Activated naive CD8-positive, alpha-beta T cell treated with anti-CD3 and anti-CD28 coated beads for 36 hours (primary cell): ENCODE measurements at places on chromosomes 11 and 22.
A peak's percentile ranks its signal among the peaks of the same experiment; 100 is the strongest.

DNA sequence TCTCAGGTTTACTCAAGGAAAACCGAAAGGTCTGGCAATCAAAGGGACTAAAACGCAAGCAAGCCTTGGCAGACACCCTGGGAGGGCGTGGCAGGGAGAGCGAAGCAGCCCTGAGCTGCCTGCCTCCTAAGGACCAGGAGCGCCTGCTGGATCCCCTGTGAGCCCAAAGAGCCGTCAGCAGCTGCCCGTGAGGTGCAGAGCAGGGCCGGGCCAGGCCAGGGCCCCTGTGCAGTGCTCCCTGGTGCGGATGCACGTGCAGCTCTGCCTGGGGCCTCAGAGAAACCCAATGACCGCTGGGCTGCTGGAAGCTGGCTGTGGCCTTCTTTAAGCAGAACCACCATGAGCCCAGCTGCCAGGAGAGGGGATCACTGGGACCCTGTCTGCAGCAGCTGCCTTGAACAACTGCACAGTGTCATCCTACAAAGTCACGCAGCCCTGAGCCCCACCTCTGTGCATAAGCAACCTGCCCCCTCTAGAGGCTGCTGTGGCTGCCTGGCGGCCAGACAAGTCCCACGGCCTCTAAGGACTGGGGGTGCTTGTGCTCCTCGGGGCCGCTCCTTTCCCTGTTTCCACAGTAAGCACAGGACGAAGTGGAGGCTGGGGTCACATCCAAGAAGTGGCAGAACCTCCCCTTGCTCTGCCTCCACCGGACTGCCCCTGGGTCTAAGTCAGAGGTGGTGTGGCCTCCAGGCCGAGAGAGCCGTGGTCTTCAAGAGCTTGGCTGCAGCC is 29.1 kb upstream of the COMT start:
- H3K27me3 ChIP-seq, result no peaks in the 10 kb centered on the region
- peaks cover 26% of the 10 kb centered on the region for H3K36me3 ChIP-seq
- no peak for DNase-seq
- no peak overlapping the region for H3K27ac ChIP-seq
- H3K4me3 ChIP-seq, result no peak overlapping the region
- peaks cover 2% of the 10 kb centered on the region for H3K4me1 ChIP-seq

DNA sequence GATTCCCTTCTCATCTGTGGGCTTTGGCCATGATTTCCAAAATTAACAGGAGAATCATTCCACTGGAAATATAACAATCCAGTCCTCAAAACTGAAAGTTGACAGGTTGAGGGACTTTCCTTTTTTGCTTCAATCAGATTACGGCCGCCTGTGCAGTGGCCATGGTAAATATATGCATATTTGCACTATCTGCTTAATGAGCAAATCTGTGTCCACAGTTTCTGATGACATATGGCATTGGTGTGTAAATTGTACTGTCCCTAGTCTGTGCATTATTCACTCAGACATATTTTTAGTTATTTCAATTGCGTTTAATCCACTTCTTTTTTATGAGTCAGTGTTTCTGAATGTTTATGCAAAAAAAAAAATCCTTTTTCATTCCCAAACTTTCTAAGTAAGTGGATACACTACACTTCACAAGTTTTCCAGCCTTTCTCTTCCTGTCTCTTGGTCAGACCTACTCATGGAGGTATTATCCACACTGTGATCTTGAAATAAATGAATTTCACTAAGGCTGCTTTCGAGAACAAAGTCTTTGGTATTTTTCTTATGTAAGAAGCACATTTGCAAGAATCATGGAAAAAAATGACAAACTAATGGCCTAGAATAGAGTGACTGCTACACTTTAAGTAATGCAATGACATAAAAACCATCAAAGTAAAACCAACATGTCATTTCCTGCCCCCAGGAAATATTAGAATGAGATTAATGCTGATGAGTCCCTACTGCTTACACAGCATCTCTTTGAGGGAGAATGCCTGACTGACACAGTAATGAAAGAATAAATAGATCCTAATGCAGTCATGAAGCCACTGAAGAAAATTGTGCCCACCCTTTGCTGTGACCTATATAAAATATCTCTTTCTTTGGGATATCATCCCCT is 76.4 kb upstream of the MTNR1B start:
- H3K4me3 ChIP-seq, result no peak overlapping the region
- no peaks in the 10 kb centered on the region for H3K36me3 ChIP-seq
- H3K27ac ChIP-seq, result no peak overlapping the region
- peaks cover 5% of the 10 kb centered on the region for H3K27me3 ChIP-seq
- no peak for DNase-seq
- no peaks in the 10 kb centered on the region for H3K4me1 ChIP-seq

GRCh38 chr22:28669387-28669786 is 10.3 kb downstream of the TTC28 start:
- H3K4me3 ChIP-seq, result no peak overlapping the region
- H3K27ac ChIP-seq, result no peak overlapping the region
- H3K4me1 ChIP-seq, result peaks cover 16% of the 10 kb centered on the region
- no peak for DNase-seq

DNA sequence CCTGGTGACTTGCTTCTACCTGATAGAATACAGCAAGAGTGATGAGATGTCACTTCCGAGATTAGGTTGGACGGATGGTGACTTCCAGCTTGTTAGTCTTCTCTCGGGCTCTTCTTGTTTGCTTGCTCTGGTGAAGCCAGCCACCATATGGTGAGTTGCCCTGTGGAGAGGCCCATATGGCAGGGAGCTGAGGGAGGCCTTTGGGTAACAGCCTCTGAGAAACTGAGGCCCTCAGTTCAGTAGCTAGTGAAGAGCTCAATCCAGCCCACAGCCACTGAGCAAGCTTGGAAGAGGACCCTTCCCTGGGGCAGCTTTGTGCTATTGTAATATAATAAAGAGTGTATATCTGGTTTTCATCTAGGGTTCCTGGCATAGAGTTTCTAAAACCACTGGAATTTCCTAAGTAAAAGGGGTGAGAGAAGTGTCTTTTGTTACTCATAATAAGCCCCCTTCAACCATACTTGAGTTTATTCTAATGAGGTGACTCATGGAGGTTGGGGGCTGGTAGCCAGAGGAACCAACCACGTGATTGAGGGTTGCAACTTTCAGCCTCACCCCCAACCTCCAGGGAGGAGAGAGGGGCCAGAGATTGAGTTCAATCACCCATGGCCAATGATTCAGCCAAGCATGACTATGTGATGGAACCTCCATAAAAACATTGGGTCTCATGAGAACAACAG is 8.0 kb upstream of the TPCN2 start:
- H3K27ac ChIP-seq, result peak overlapping the region; percentile 67
- no peaks in the 10 kb centered on the region for H3K36me3 ChIP-seq
- no peak overlapping the region for H3K4me3 ChIP-seq
- H3K4me1 ChIP-seq, result peaks cover 11% of the 10 kb centered on the region

- no peaks in the 10 kb centered on the region for H3K36me3 ChIP-seq
- H3K4me3 ChIP-seq, result no peak overlapping the region
- H3K27me3 ChIP-seq, result peaks cover 13% of the 10 kb centered on the region
- no peak for DNase-seq
- H3K4me1 ChIP-seq, result no peaks in the 10 kb centered on the region
Observed at GRCh38 chr11:112697391-112698178, 263.6 kb upstream of the NCAM1 start.

DNA sequence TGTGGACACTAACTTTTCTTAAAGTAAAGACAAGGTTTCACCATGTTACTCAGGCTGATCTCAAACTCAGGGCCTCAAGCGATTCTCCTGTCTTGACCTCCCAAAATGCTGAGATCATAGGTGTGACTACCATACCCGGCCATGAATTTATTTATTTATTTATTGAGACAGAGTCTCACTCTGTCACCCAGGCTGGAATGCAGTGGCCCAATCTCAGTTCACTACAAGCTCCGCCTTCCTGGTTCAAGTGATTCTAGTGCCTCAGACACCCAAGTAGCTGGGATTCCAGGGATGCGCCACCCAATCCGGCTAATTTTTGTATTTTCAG is 29.7 kb upstream of the PCF11 start:
- no peaks in the 10 kb centered on the region for H3K27me3 ChIP-seq
- H3K27ac ChIP-seq, result no peak overlapping the region
- no peak for DNase-seq
- no peaks in the 10 kb centered on the region for H3K36me3 ChIP-seq

DNA sequence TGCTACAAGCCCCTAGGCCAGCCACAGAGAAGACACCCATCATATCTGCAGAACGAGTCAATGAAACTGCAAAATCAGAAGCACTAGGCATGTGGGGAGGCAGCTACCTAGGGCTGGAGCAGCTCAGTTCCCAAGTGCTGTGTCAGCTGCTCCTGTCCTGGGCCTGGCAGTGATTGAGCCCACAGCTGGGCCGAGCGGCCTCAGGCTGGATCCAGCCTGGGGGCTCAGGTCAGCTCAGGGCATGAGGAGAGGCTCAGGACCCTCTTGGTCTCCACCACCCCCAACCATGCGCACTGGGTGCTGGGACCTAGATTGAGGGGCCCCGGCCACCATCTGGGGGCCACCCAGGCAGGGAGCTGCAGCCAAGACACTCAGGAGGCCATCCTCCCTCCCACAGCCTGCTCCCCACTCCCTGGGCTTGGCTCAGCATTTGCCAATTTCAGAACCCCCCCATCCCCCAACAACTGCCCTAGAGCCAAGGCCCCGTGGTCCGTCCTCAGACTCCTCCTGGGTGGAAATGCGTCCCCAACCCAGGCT is 2.4 kb upstream of the TNNT3 start:
- no peak overlapping the region for H3K4me3 ChIP-seq
- H3K27ac ChIP-seq, result no peak overlapping the region
- DNase-seq, result no peak
- H3K27me3 ChIP-seq, result no peaks in the 10 kb centered on the region
- peaks cover 2% of the 10 kb centered on the region for H3K36me3 ChIP-seq
- peaks cover 7% of the 10 kb centered on the region for H3K4me1 ChIP-seq

GRCh38 chr11:47451436-47451835 is 2.5 kb upstream of the RAPSN start:
- no peaks in the 10 kb centered on the region for H3K36me3 ChIP-seq
- no peaks in the 10 kb centered on the region for H3K27me3 ChIP-seq
- DNase-seq, result no peak
- no peak overlapping the region for H3K4me3 ChIP-seq
- peaks cover 4% of the 10 kb centered on the region for H3K4me1 ChIP-seq
- no peak overlapping the region for H3K27ac ChIP-seq

- H3K27me3 ChIP-seq, result no peaks in the 10 kb centered on the region
- no peak overlapping the region for H3K4me3 ChIP-seq
- peaks cover 39% of the 10 kb centered on the region for H3K36me3 ChIP-seq
- DNase-seq, result no peak
- peaks cover 43% of the 10 kb centered on the region for H3K4me1 ChIP-seq
Observed at GRCh38 chr22:40404251-40405177, 34.1 kb downstream of the SGSM3 start.

GRCh38 chr11:92922731-92923130 is 46.7 kb upstream of the MTNR1B start:
- DNase-seq, result no peak
- no peak overlapping the region for H3K27ac ChIP-seq
- no peaks in the 10 kb centered on the region for H3K36me3 ChIP-seq
- no peaks in the 10 kb centered on the region for H3K4me1 ChIP-seq
- H3K27me3 ChIP-seq, result peaks cover 11% of the 10 kb centered on the region
- H3K4me3 ChIP-seq, result no peak overlapping the region

- H3K4me3 ChIP-seq, result no peak overlapping the region
- H3K36me3 ChIP-seq, result no peaks in the 10 kb centered on the region
- no peaks in the 10 kb centered on the region for H3K27me3 ChIP-seq
- DNase-seq, result no peak
- H3K4me1 ChIP-seq, result peaks cover 9% of the 10 kb centered on the region
Observed at GRCh38 chr11:126482586-126483108, 127.2 kb downstream of the ST3GAL4 start.

GRCh38 chr22:35743326-35743860 is 25.7 kb downstream of the APOL5 start:
- no peaks in the 10 kb centered on the region for H3K36me3 ChIP-seq
- H3K27ac ChIP-seq, result no peak overlapping the region
- no peak for DNase-seq
- no peaks in the 10 kb centered on the region for H3K27me3 ChIP-seq

DNA sequence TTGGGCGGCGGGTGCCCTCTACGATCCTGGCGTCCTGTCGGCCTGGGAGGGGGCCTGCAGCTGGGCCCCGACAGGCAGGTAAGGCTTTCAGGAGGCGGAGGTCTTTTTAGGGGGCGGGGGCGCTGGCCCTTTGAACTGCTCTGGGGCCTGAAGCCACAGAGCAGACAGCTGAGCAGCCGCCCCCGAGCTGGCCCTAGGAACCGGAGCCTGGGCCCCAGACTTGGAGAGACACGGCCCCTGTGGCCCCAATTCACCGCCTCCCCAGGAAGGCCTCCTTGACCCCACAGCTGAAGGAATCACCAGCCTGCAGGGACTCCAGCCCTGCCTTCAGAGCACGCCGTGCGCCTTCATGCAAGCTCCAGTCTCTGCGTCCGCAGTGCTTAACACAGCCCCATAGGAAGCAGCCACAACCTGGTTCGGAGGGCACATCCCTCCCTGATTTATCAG is 618 bp upstream of the CERK start:
- no peaks in the 10 kb centered on the region for H3K27me3 ChIP-seq
- peak overlapping the region; percentile 78 for H3K4me3 ChIP-seq
- peaks cover 37% of the 10 kb centered on the region for H3K4me1 ChIP-seq
- peaks cover 6% of the 10 kb centered on the region for H3K36me3 ChIP-seq
- H3K27ac ChIP-seq, result peak overlapping the region; percentile 65
- no peak for DNase-seq

DNA sequence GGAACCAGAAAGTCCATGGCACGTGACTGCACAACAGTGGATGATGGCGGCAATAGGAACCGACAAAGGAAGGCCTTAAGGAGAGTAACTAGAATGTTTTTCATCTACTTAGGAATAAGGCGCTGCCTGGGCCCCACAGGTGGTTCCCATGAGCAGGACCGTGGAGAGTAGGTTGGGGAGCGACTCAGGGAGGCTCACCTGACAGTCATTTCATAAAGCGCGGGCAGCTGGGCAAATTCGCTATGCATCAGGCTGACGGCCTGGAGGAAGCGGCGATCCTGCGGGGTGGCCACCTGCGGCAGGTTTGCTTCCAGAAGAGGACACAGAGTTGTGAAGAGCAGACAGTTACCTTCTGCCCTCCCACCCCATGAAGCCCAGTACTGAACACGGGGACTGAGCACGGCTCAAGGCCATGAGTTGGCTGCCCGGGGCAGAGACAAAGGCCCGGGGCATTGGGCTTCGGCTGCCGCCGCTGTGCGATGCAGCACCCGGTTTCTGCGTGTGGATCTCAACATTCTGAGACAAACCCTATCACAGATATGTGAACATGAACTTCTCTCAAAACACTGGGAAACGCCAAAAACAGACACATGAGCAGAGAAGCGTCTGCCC is 25.8 kb downstream of the HPS4 start:
- H3K27me3 ChIP-seq, result no peaks in the 10 kb centered on the region
- no peak for DNase-seq
- no peak overlapping the region for H3K27ac ChIP-seq
- H3K4me3 ChIP-seq, result no peak overlapping the region
- H3K4me1 ChIP-seq, result peaks cover 4% of the 10 kb centered on the region
- peaks cover 18% of the 10 kb centered on the region for H3K36me3 ChIP-seq

GRCh38 chr11:11786234-11786633 is 55.5 kb upstream of the USP47 start:
- H3K27me3 ChIP-seq, result no peaks in the 10 kb centered on the region
- no peak overlapping the region for H3K27ac ChIP-seq
- H3K4me3 ChIP-seq, result no peak overlapping the region
- no peak for DNase-seq
- no peaks in the 10 kb centered on the region for H3K36me3 ChIP-seq
